CD4-positive, CD25-positive, alpha-beta regulatory T cell (primary cell): ENCODE measurements at places on chromosomes 3 and 15.

GRCh38 chr3:188417271-188417696, 263.3 kb downstream of the LPP start:
- DNase-seq = no peak

GRCh38 chr15:33256874-33257273, 53.9 kb upstream of the RYR3 start:
- no peak for DNase-seq

GRCh38 chr3:141446737-141447136, 40.1 kb upstream of the RASA2 start:
- DNase-seq = no peak

- DNase-seq = no peak
These were observed 2.5 kb downstream of the APPL1 start for GRCh38 chr3:57230006-57230405.

DNA sequence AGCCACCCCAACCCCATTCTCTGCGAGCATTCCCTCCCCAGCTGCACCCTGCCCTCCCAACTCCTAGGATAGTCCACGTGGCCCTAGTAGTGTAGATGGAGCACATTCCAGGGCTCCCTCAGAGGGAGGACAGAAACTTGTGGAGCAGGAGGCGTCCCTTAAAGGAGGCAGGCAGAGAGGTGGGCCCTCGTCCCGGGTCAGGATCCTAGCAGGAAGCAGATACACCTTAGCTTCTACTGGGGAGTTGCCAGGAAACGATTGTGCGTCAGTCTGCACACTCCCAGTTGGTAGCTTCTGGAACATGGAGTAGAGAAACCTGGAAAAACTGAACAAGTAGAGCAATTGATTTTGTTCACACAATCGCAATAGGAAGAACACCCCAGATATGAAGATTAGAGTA, 43.9 kb upstream of the KLHL25 start:
- no peak for DNase-seq
